ENCODE measurements at places on chromosomes 3 and 15.

DNA sequence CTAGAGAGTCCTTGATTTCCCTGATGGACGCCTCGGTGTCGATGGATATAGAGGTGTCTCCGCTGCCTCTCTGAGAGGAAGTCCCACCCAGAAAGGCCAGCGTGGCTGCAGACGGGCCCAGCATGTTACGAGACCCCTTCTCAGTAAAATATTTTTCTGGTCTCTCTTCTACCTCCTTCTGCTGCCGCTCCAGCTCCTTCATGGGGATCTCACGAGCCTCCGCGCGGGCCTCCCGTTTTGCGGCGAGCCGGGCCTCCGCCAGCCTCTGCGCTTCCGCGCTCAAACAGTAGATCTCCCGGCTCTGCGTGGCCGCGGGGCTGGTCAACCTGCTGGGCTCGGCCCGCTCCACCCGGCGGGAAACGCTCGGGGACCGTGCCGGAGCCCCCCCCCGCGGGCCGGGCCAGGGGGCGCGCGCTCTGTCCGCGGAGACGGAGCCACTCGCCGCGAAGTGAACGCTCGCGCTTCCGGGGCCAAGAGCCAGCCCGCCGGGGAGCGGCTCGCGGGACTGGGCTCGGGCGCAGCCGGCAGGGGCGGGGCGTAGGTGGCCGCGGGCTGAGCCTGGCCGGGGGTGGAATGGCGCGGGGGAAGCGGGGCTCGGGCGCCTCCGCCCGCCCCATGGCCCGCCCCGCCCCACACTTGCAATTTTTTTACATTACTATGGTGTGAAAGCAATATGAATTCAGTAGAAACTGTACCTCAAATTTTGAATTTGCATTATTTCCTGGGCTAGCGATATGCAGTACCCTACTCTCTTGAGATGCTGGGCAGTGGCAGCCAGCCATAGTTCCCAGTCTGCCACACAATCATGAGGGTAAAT, 10.2 kb upstream of the KCNMB3 start:
- peak; percentile 80 for DNase-seq

DNA sequence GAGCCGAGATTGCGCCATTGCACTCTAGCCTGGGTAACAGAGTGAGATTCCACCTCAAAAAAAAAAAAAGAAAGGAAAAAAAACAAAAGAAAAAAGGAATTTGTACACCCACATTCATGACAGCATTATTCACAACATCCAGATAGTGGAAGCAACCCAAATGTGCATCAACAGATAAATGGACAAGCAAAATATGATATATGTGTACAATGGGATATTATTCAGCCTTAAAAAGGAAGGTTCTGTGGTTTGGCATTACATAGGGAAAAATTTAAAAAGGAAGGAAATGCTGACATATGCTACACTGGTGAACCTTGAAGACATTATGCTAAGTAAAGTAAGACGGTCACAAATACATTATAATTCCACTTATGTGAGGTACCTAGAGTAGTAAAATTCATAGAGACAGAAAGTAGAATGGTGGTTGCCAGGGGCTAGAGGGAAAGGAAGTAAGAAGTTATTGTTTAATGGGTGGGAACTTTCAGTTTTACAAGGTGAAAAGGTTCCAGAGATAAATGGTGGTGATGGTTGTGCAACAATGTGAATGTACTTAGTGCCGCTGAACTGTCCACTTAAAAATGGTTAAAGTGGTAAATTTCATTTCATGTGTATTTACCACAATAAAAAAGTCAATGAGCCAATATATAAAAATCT, 118.5 kb downstream of the MYLK start:
- DNase-seq: no peak

GRCh38 chr3:117079997-117080396, 370.4 kb downstream of the TUSC7 start:
- no peak for DNase-seq

DNA sequence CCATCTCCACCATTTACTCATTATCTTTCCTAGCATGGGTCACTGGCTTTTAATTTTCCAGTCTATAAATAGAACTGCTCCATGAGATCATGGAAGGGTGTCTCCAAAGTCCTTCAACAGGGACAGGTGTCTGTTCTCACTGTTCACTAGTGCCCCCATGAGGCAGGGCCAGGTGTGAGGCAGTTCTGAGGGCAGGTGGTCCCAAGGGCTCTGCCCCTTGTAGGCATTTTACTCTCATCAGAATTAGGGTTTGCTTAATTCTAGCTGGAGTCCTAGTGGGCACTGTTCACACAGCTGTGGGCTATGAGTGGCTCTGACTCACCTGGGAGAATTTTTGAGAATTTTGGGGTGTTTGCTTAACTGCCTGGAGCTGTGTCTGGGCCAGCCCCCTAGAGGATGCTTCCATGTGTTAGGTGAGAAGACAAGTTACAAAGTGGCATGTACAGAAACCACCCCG, 248.0 kb upstream of the LYSMD4 start:
- DNase-seq: peak; percentile 13

- DNase-seq: no peak
Measured at GRCh38 chr3:30306896-30307295, 299.5 kb upstream of the TGFBR2 start.

- DNase-seq: peak; percentile 54
Measured at GRCh38 chr15:45180201-45180600, 7.6 kb downstream of the SHF start.

GRCh38 chr15:55555089-55555488, 33.1 kb downstream of the PYGO1 start:
- no peak for DNase-seq

DNA sequence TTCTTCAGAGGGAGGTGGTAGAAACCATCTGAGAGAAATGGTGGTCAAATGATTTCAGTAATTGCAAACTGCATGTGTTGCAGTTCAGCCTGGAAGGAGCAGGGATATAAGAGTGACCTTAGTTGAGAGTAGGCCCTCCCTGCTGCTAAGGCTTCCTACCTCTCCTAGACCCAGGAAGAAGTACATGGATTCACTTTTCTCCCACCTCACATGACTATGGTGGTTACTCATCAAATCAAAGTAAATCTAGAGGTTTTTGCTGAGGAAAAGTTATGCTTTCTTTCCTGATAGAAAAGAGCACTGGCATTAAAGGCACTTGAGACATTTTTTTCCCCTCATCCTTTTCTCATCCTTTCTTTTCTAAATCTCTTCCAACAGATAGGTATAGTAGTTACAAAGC, 43.2 kb upstream of the LEKR1 start:
- DNase-seq: no peak

GRCh38 chr3:33722191-33722590, 4.1 kb upstream of the CLASP2 start:
- DNase-seq: no peak

GRCh38 chr3:65112751-65113300, 425.0 kb upstream of the ADAMTS9 start:
- DNase-seq: no peak

- DNase-seq: no peak
Measured at GRCh38 chr3:94317017-94317416, 254.2 kb downstream of the NSUN3 start.

DNA sequence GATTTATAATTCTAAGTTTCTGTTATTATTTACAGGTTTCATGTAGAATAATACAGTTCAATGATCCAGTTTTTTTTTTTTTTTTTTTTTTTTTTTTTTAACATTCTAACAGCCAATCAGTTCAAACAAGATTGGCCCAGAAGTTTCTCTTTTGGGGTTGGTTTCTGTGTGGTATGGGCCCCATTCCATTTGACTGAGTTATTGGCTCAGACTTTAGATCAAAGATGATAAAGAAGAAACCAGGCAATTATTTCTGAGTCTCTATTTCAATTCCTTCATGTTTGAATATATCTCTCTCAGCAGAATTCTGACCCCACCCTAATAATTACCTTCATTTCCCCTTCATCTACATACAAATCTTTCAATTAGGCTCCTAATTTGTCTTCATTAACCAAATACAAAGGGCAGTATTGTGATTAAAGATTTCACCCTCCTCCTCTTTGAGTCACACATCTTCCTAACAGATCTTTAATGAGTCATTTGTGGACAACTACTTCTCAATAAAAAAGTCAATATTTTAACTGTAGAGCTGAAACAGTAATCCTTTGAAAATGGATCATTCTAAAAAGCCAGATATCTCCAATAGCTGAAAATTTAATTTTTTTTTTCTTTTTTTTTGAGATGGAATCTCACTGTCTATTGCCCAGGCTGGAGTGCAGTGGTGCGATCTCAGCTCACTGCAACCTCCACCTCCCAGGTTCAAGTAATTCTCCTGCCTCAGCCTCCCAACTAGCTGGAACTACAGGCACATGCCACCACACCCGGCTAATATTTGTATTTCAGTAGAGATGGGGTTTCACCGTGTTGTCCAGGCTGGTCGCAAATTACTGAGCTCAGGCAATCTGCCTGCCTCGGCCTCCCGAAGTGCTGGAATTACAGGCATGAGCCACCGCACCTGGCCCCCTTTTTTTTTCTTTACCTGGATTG, 878.8 kb downstream of the NAALADL2 start:
- no peak for DNase-seq

DNA sequence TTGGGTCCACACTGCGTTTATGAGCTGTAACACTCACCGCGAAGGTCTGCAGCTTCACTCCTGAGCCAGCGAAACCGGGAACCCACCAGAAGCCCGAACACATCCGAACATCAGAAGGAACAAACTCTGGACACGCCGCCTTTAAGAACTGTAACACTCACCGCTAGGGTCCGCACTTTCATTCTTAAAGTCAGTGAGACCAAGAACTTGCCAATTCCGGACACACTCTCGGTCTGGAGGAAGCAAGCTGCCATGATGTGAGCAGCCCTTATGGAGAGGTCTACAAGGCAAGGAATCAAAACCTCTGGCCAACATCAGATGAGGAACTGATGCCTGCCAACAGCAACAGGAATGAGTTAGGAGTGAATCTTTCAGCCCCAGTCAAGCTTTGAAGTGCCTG, 62.9 kb downstream of the SLC28A2 start:
- no peak for DNase-seq

DNA sequence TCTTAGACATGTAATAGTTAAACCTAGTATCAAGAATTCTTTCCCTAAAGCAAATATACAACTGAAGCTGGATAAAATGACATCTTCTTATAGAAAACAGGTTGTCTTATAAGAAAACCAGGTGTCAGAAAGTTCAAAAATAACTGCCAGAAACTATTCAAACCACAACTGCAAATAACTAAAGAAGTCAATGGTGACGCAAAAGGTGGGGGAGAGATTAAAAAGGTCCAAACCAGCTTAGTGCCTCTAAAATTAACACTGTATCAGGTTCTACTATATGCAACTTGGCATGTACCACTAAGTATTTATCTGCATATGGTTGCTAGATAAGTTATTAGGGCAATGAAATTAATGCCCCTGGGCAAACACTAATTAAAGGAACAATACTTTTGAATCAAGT, 136.8 kb downstream of the TBL1XR1 start:
- DNase-seq: no peak

DNA sequence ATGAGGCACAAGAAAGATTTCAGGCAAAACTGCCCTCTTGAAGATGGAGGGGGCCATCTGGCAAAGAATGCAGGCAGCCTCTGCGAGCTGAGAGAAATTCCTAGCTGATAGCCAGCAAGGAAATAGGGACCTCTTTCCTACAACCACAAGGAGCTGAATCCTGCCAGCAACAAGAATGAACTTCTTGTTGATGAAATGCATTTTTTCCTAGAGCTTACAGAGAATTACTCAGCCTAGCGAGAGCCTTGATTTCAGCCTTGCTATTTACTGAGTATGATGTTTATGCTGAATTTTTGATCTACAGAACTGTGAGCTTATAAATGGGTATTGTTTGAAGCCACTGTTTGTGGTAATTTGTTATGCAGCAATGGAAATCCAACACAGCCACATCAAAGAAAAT, 148.5 kb upstream of the NAALADL2 start:
- DNase-seq: no peak

DNA sequence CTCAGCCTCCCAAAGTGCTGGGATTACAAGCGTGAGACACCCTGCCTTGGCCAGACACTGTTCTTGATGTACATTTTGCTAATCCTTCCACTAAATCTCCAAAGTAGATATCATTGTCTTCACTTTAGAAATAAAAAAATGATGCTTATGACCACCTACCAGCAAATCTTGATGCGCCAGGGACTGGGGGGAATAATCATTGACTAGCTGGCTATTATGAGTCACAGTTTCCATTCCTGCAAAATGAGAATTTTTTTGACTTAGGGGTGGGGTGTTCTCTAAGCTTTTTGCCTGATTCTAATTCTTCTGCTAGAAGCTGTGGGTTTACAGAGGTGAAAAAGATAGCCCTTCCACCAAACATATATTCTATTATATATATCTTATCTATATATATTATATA, 17.1 kb upstream of the RFC4 start:
- DNase-seq: no peak

DNA sequence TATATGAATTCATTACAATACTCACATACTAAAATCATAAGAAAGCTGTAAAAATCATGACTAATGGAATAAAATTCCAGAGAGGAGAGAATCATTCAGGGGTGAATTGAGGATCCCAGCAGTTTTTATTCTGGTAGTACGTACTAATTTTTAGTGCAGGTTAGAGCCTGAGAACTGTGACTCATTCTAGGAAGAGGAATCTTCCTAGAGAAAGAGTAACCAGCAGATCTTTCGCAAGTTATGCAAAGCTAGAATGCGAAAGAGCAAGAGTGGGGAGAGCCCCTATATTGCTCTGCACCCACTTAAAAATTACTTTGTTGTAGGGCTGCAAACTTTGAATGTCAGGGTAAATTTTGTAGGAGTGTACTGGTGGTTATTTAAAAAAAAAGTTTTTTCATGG, 303.6 kb upstream of the ARPP21 start:
- no peak for DNase-seq

- DNase-seq: no peak
Measured at GRCh38 chr3:139721370-139721769, 43.6 kb upstream of the NMNAT3 start.

- DNase-seq: no peak
Measured at GRCh38 chr3:186320862-186321568, 41.0 kb downstream of the DGKG start.

DNA sequence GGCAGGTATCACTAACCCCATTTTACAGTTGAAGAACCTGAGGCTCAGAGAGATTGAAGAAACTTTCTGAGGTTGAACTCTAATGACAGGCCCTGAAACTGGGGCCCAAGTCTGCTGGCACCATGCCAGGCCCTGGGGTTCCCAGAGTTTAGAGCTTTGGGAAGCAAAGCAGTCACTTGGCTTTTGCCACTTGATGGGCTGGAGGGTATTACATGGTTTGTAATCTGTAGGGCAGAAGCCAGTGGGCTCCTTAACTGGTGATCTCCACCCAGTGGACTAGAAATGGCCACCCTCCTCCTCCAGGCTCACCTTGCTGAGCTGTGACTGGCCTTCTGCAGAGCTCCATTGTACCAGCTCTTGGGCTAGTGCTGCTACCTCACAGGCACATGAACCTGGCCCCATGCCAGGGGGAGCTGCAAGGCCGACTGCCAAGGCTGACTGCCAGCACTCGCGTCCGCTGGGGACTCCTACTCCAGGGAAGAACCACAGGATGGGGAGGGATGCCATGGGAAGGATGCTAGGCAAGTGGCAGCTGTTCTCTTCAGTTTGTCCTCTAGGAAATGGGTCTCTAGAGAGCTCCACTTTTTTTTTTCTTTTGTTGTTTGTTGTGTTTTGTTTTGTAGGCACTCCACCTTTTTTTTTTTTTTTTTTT, 104.8 kb downstream of the ETFA start:
- no peak for DNase-seq
